ENCODE measurements at places on chromosomes 13 and 19.

- no peak for DNase-seq
Observed at GRCh38 chr19:48806818-48807589, 3.8 kb downstream of the BCAT2 start.

DNA sequence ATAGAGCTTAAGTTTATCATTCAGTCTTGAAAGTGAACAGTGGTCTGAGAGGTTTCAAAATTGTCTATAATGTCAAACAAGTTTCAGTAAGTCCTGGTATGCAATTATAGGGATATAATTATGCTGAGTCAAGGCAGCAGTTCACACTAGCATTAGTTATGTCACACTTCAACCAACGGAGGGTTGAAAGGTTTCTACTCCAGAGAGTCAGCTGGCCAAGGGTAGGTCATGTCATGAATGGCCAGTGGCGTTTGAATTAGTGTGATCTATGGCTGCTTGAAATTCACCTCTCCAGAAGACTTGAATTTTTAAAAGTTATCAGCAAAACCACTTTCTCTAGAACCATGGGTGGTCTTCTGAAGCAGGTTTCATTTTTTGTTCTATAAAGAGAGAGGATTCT is 108.6 kb downstream of the TNFRSF19 start:
- no peak for DNase-seq

DNA sequence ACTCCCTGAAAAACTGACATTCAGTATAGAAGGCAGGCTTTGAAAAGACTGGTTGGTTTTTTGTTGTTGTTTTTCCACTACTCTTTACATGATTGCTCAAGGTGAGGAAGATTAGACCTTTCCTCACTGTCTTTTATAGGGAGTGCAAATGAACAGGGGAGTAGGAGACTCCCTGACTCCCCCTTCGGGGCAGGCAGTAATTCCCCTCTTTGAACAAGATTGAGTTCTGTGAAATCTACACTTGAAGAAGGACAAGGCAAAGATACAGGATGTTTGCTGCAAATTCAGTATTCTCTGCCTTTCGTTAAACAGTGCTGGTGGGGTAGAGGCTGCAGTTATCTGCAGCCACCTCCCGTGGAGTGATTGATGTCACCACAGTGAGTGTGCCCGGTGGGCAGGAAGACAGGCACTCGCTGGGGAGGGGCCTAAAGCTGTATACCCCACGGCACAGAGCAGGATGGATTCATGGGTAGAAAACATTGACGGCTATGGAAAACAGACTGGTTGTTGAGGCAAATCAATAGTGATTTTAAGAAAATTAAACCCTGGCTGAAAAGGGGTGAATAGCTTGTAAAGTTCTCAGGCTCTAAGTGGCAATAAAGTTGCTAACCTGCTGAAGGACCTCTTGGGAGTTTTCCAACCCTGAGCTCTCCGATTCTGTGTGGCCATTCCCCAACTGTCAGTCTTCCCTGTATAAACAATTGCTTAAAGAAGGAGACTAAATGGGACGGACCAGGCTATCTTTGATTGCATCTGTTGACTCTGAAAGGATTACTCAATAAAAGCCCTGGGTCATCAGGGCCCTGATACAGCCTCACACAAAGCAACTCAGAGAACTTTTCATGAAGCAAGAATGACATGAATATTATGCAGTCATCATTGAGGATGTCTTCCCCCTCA is 308.3 kb downstream of the TBC1D4 start:
- no peak for DNase-seq

DNA sequence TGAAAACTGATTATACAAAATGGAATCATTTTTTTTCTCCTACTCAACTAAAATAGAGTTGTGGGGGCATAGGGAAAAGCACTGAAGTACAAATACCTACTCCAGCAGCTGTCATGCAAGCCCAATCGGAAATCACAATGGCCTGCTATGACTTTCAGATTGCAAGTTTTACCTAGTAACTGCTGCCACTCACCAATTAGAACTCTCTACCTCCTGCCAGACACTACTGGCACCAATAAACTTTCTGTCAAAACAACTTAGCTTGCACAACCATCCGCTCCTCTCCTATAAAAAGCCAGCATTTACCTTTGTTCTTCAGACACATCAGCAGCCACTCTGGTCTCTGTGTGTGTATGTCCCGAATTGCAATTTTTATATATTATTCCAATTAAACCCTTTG is 9.3 kb upstream of the TRPC4 start:
- no peak for DNase-seq

- DNase-seq = no peak
Observed at GRCh38 chr19:36136964-36137686, 2.7 kb upstream of the CAPNS1 start.

Measured in fibroblast of skin of left biceps (primary cell).